Activated CD4-positive, alpha-beta T cell treated with anti-CD3 and anti-CD28 coated beads, Interleukin-2, Interleukin-4, amounts not matched to agents 100 ng/mL and 50 ng/mL, durations not matched to agents 16 hours and 8 hours (primary cell): ENCODE measurements at places on chromosomes 4 and X.

- DNase-seq = no peak
These were observed 139.0 kb downstream of the DCK start for GRCh38 chr4:71132486-71132885.

DNA sequence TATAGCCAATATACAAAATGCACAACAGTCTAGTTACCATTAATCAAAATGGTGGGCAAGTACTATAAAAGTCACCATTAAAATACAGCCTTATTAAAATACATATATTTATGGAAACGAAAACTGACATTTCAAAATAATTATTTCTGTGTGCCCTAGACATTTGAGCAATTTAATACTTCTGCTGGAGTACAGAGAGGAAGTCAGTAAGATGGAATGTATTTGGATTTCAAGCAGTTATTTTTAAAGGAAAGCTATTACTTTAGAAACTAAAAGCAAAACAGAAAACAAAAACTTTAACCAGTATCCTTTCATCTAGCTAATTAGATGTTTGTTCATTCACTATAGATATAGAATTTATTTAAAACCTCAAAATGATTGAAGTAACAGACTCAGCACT, 37.8 kb upstream of the TLR2 start:
- DNase-seq = no peak

- no peak for DNase-seq
These were observed 51.1 kb upstream of the PPP2R3B start for GRCh38 chrX:437661-438390.

- no peak for DNase-seq
These were observed 81.3 kb upstream of the TSPAN5 start for GRCh38 chr4:98739751-98740150.

GRCh38 chrX:135520022-135520552, 373 bp upstream of the INTS6L start:
- DNase-seq = no peak
